Osteoblast (primary cell): ENCODE measurements at places on chromosomes 12 and 14. TPM values are rescaled to one million over a fixed set of nuclear protein-coding genes. Genes with fewer than 3 reads are reported as not detected.

DNA sequence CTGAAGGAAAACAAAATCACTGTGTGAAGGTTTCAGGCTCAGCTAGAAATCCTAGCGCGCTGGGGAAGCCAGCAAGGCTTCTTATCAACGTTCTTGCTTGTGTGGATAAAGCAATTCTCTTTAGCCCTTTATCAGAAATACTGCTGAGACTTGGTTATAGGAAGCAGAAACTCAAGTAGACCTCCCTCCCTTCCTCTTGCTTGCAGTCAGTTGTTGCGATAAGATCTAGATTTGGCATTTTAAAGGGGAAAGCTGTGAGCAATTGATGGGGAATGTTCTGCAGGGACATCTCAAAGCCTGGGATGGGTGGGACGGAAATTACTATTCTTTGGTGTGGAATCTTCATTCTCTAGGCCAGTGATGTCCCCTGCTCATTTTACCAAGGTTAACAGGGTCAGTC lies 76.4 kb upstream of the ANO4 start:
- H3K27ac ChIP-seq = no peak overlapping the region
- H3K4me1 ChIP-seq = no peaks in the 10 kb centered on the region
- H3K36me3 ChIP-seq = no peaks in the 10 kb centered on the region
- H3K4me3 ChIP-seq = no peak overlapping the region
- DNase-seq = peak; percentile 53

- DNase-seq = no peak
- H3K27me3 ChIP-seq = no peaks in the 10 kb centered on the region
- H3K27ac ChIP-seq = no peak overlapping the region
- no peak overlapping the region for H3K4me3 ChIP-seq
- no peaks in the 10 kb centered on the region for H3K36me3 ChIP-seq
Observed at GRCh38 chr14:106809615-106810014, 1283.2 kb downstream of the TMEM121 start.

GRCh38 chr14:22383515-22384166 lies 205.4 kb downstream of the DAD1 start:
- no peak for DNase-seq
- no peaks in the 10 kb centered on the region for H3K36me3 ChIP-seq
- H3K27me3 ChIP-seq = peaks cover 58% of the 10 kb centered on the region
- no peak overlapping the region for H3K27ac ChIP-seq
- H3K4me1 ChIP-seq = peaks cover 30% of the 10 kb centered on the region
- no peak overlapping the region for H3K4me3 ChIP-seq

DNA sequence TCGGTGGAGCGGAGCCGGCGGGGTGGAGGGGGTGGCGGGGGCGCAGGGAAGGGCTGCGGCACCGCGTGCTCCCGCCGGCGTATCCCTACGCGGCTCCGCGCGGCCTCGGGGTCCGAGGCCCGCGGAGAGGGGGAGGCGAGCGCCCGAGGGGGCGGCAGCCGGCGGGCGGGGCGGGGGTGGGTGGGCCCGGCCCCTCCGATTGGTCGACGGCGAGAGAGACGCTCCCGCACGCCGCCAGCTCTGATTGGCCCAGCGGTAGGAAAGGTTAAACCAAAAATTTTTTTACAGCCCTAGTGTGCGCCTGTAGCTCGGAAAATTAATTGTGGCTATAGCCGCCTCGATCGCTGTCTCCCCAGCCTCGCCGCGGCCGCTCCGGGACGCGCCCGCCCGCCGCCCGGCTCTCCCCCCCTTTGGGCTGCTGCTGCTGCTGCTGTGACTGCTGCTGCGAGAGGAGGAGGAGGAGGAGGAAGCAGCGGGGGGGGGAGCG lies at the start of gene FOXG1:
Gene FOXG1, plus strand, starts transcription at position 319 of the 487 bp plus-strand sequence. CDS start 493 bp downstream, outside the sequence.
- no peaks in the 10 kb centered on the region for H3K36me3 ChIP-seq
- peak within 1 kb of the TSS; percentile 55 for H3K4me3 ChIP-seq
- H3K4me1 ChIP-seq = no peaks in the 10 kb centered on the region
- H3K27me3 ChIP-seq = peaks cover 83% of the 10 kb centered on the region
- no peak within 1 kb of the TSS for H3K27ac ChIP-seq

DNA sequence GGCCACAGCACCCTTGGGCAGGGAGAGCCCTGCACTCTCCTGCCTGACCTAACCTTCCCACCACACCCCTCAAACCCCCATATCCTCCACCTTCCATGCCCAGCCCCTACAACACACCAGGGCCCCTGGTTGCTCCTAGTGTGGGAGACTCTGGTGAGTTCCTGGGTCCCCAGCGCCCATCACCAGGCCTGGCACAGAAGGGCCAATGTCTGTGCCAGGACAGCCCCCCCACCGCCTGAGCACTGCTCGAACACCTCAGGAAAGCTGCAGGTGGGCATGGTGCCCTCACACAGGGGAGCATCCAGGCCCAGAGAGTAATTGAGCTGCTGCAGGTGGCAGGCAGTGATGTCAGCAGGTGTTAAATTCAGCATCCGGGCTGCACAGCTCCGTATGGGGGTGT lies 15.2 kb downstream of the ADCY6 start:
- no peak overlapping the region for H3K27ac ChIP-seq
- peak; percentile 19 for DNase-seq
- no peaks in the 10 kb centered on the region for H3K27me3 ChIP-seq
- no peak overlapping the region for H3K4me3 ChIP-seq
- no peaks in the 10 kb centered on the region for H3K4me1 ChIP-seq
- H3K36me3 ChIP-seq = peaks cover 74% of the 10 kb centered on the region

DNA sequence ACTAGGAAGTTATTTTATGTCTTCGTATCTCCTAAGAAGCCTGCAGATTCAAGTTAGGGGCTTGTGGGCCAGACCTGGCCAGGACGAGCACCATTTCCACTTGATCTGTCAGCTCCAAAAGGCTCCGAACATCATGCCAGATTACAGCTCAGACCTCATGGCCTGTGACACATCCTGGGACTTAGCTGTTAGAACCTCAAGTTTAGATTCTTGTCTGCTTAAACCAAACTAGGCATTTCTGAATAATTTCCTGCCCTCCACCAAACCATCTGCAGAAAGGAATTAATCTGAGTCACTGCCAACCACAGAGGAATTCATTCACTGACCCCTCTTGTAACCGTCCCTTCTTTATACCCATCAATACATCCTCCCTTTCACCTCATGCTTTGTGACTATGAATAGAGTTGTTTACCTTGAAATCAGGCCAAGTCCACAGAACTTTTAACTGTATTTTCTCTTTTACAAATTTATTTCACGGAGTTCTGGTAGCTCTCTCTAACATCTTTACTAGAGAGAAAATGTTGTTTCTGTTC lies 120.3 kb downstream of the FBXL14 start:
- peaks cover 64% of the 10 kb centered on the region for H3K4me1 ChIP-seq
- no peaks in the 10 kb centered on the region for H3K36me3 ChIP-seq
- DNase-seq = peak; percentile 68
- H3K4me3 ChIP-seq = peak overlapping the region; percentile 46

GRCh38 chr12:110246636-110247339 lies 34.3 kb upstream of the ATP2A2 start:
- H3K4me3 ChIP-seq = no peak overlapping the region
- no peaks in the 10 kb centered on the region for H3K27me3 ChIP-seq
- no peaks in the 10 kb centered on the region for H3K36me3 ChIP-seq

GRCh38 chr12:66538970-66539369 lies 139.9 kb downstream of the GRIP1 start:
- no peaks in the 10 kb centered on the region for H3K27me3 ChIP-seq
- no peaks in the 10 kb centered on the region for H3K4me1 ChIP-seq
- no peak overlapping the region for H3K4me3 ChIP-seq

GRCh38 chr12:89815225-89815624 lies 106.6 kb upstream of the ATP2B1 start:
- H3K4me1 ChIP-seq = no peaks in the 10 kb centered on the region
- no peak for DNase-seq
- H3K36me3 ChIP-seq = no peaks in the 10 kb centered on the region

DNA sequence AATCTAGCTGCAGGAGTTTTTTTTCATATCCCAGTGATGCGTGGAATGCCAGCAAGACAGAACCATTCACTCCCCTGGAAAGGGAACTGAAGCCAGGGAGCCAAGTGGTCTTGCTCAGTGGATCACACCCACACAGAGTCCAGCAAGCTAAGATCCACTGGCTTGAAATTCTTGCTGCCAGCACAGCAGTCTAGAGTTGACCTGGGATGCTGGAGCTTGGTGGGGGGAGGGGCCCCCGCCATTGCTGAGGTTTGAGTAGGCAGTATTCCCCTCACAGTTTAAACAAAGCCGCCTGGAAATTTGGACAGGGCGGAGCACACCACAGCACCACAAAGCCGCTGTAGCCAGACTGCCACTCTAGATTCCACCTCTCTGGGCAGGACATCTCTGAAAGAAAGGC lies 86.9 kb upstream of the STXBP6 start:
- no peak overlapping the region for H3K27ac ChIP-seq
- H3K4me3 ChIP-seq = no peak overlapping the region
- peaks cover 14% of the 10 kb centered on the region for H3K27me3 ChIP-seq
- H3K4me1 ChIP-seq = no peaks in the 10 kb centered on the region
- H3K36me3 ChIP-seq = no peaks in the 10 kb centered on the region

GRCh38 chr12:111984820-111985219 lies 28.1 kb downstream of the TMEM116 start:
- no peaks in the 10 kb centered on the region for H3K27me3 ChIP-seq
- H3K4me1 ChIP-seq = no peaks in the 10 kb centered on the region

DNA sequence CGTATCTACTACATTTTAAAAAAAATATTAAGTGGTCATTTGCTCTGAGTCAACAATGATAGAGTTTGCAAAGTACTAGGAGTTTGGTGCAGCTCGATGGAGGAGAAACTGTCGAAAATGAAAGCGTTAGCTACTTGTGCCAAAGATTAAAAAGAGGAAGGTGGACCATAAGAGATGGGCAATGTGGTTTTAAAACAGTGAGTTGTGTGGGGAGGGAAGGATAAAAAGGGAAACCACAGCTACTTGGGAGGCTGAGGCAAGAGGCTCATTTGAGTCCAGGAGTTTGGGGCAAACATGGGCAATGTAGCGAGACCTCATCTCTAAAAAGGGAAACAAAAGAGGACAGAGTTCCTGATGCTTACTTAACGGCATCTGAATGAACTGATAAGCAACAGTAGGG lies 18.2 kb upstream of the STRAP start:
- no peak overlapping the region for H3K4me3 ChIP-seq
- DNase-seq = no peak
- peaks cover 9% of the 10 kb centered on the region for H3K4me1 ChIP-seq

GRCh38 chr12:124243936-124244335 lies 51.0 kb upstream of the RFLNA start:
- H3K27me3 ChIP-seq = peaks cover 12% of the 10 kb centered on the region
- DNase-seq = no peak
- no peak overlapping the region for H3K4me3 ChIP-seq

- no peak overlapping the region for H3K4me3 ChIP-seq
- H3K27ac ChIP-seq = no peak overlapping the region
- no peak for DNase-seq
- no peaks in the 10 kb centered on the region for H3K4me1 ChIP-seq
Observed at GRCh38 chr12:4160314-4161040, 113.1 kb upstream of the CCND2 start.

DNA sequence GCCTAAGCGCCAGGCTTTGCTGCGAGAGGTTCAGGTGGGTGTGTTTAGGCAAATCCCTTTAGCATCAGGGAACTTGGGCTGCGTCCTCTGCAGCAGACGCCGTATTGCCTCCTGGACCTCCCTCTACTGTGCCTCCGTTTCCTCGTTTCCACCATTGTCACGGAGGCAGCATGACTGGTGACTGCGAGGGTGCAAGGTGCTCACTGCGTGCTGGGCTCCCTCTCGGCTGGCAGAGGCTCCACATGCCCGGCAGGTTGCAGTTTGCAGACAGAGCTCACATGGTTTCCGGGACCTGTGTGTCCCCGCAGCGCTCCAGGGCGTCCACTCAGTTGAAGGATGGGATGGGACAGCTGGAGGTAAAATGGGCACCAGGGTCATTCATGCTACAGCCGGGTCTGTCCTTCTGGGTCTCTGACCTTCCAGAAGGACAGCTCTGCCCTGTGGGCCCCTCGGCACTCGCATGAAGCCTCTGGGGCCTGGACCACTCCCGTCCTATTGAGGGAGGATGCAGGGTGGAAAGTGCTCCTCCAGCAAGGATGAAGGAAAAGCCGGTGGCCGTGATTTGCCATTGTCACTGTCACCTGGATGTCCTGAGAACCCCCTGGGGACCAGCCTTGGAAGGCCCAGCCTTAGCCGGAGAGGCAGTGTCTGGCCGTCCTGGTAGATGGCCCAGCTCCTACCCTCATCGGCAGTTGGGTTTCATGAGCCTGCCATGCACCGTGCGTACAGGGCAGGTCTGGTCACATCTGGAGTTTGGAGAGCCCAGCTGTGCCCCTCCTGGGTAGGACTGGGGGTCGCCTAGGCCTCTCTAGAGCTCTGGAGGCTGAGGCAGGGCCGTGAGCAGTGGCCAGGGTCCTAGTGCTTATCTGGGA lies 146.5 kb downstream of the KIF26A start:
- DNase-seq = peak; percentile 58
- no peaks in the 10 kb centered on the region for H3K36me3 ChIP-seq
- no peaks in the 10 kb centered on the region for H3K4me1 ChIP-seq
- H3K27ac ChIP-seq = no peak overlapping the region
- no peaks in the 10 kb centered on the region for H3K27me3 ChIP-seq

GRCh38 chr12:121240484-121241101 lies 30.7 kb downstream of the P2RX4 start:
- peaks cover 17% of the 10 kb centered on the region for H3K36me3 ChIP-seq
- H3K27me3 ChIP-seq = no peaks in the 10 kb centered on the region
- peak; percentile 91 for DNase-seq
- H3K27ac ChIP-seq = peak overlapping the region; percentile 12
- peak overlapping the region; percentile 37 for H3K4me3 ChIP-seq

- H3K4me1 ChIP-seq = no peaks in the 10 kb centered on the region
- H3K27ac ChIP-seq = no peak overlapping the region
- H3K4me3 ChIP-seq = no peak overlapping the region
Observed at GRCh38 chr12:94851396-94852028, 152.0 kb downstream of the NDUFA12 start.

- H3K27me3 ChIP-seq = no peaks in the 10 kb centered on the region
- no peak overlapping the region for H3K4me3 ChIP-seq
- no peak overlapping the region for H3K27ac ChIP-seq
- no peaks in the 10 kb centered on the region for H3K4me1 ChIP-seq
- no peaks in the 10 kb centered on the region for H3K36me3 ChIP-seq
Observed at GRCh38 chr14:98564006-98564405, 708.0 kb downstream of the BCL11B start.

The TEAD4 gene
- 15.2 and 16.2 TPM in 2 replicates for total RNA-seq

The EDDM3A gene
- not detected in 2 replicates for total RNA-seq

The NINJ2 gene
- 2.9 and 5.8 TPM in 2 replicates for total RNA-seq

The TMTC3 gene
- total RNA-seq = 46.3 and 48.0 TPM in 2 replicates

The MANSC1 gene
- 3.3 and 4.7 TPM in 2 replicates for total RNA-seq

The ACACB gene
- 13.8 and 16.2 TPM in 2 replicates for total RNA-seq

The KRT74 gene
- not detected in 2 replicates for total RNA-seq

The TAS2R19 gene
- total RNA-seq = 5.0 and 7.6 TPM in 2 replicates

The CLEC4A gene
- 0.29 and 0.72 TPM in 2 replicates for total RNA-seq

The FGD4 gene
- total RNA-seq = 5.6 and 11.9 TPM in 2 replicates

The GALNT16 gene
- total RNA-seq = 4.0 and 4.1 TPM in 2 replicates

The ARHGEF40 gene
- total RNA-seq = 33.3 and 35.4 TPM in 2 replicates
